ENCODE measurements at places on chromosomes 5 and 9. TPM values are rescaled to one million over a fixed set of nuclear protein-coding genes. Genes with fewer than 3 reads are reported as not detected.

The CCL27 gene
- not detected for total RNA-seq

The REEP2 gene
- 37.7 TPM for total RNA-seq

The DROSHA gene
- total RNA-seq, result 47.8 TPM

The SHISAL2B gene
- total RNA-seq, result not detected

The ENC1 gene
- total RNA-seq, result 26.2 TPM

All from A172 (cell line).